Stimulated activated CD8-positive, alpha-beta memory T cell treated with anti-CD3 and anti-CD28 coated beads, Interleukin-7, amount 100 ng/mL, for 4 hours (primary cell): ENCODE measurements at places on chromosomes 5 and 9.

DNA sequence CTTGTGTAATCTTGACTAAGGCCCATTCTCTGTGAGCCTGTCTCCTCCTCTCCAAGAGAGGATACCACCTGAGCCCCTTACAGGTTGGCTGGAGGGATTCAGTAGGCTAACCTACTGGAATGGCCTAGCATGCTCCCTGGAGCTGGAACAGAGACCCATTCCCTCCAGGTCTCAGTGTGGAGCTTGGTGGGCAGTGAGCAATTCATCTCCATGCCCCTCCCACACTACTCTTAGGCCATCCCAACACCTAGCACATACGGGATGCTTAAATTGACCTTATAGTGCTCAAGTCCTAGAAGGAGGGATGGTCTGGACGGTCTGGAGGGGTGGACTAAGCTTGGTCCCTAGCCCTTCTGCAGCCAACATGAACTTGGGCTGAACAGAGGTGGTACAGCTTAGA lies 75.6 kb downstream of the CRB2 start:
- no peak for DNase-seq

- no peak for DNase-seq
Measured at GRCh38 chr9:111294691-111295451, 35.2 kb downstream of the OR2K2 start.

DNA sequence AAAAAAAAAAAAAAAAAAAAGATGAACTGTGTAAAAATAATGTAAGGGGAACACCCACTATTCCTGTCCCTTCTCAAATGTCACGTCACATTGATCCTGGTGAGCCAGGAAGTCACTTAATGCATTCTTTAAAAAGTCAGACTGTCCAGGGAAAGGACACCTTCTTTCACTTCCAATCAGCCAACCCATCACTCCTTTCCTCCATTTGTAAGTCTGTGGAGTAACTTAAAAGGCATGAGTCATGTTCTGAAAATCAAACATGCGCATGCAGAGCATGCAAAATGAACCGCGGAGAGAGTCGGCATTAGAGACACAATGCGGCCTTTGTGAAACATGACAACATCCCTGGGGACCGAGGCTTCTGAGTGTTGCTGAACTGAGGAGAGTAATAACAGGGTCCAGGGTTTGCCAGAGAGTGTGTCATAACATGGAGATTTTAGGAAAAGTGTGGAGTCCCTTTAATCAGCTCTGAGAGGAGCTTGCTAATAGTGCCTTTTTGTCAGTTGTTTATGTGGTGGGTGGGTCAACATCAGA lies 77.6 kb upstream of the SEMA6A start:
- no peak for DNase-seq

GRCh38 chr5:67643536-67643935 lies 446.9 kb upstream of the CD180 start:
- no peak for DNase-seq

GRCh38 chr5:1950708-1951103 lies 68.0 kb upstream of the IRX4 start:
- DNase-seq = no peak

- DNase-seq = no peak
Measured at GRCh38 chr5:111930449-111930848, 173.5 kb upstream of the NREP start.

DNA sequence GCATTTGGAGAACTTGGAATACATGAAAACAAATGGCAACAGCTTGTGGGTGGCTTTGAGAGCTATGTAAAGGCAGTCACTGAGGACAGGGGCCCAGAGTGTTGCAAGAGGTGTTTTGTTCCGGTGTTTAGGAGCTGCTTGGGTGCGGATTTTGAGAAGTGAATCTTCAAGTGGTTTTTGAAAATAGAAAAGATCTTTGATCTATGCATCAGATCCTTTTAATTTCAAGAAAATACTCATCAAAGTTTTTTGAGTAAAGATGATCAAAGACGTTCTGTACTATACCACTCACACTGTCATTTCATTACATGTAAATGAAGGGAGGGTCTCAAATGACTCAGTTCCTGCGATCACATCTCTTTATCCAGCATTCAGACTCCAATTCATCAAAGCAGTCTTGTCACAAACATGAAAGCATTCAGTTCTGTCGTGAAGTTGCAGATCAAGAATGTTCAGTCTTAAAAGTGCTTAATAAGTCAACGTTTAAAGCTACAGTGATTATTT lies 112.5 kb downstream of the WDR41 start:
- no peak for DNase-seq

GRCh38 chr5:107669096-107670031 lies 1.4 kb downstream of the EFNA5 start:
- DNase-seq = no peak

- DNase-seq = no peak
Measured at GRCh38 chr5:120610145-120610544, 146.0 kb downstream of the PRR16 start.

GRCh38 chr9:130831077-130831476 lies 4.0 kb upstream of the ABL1 start:
- no peak for DNase-seq

- DNase-seq = no peak
Measured at GRCh38 chr5:60826653-60827052, 17.4 kb downstream of the ELOVL7 start.

- DNase-seq = no peak
Measured at GRCh38 chr5:18744441-18744840, 1110.2 kb downstream of the TAF11L14 start.

- DNase-seq = no peak
Measured at GRCh38 chr9:31034311-31034710, 1350.1 kb upstream of the ACO1 start.

DNA sequence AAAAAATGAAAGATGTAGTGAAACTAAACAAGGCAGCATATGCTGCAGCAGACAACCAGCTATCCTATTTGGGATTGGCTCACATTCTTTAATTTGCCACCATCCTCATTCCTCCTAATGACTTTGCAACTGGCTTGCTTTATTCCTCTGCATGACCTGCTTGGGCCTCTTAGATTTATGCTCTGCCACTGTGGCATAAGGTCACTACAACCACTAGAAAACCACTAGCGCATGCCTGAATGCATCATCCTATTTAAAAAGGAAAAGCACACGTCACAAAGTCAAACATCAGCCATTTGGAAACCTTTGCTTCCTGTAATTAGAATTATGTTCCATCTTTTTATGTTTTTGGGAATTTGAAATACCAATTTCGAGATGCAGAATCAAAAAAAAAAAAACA lies 40.8 kb upstream of the CCDC152 start:
- DNase-seq = no peak

- DNase-seq = no peak
Measured at GRCh38 chr9:130207241-130207992, 35.2 kb downstream of the NCS1 start.

DNA sequence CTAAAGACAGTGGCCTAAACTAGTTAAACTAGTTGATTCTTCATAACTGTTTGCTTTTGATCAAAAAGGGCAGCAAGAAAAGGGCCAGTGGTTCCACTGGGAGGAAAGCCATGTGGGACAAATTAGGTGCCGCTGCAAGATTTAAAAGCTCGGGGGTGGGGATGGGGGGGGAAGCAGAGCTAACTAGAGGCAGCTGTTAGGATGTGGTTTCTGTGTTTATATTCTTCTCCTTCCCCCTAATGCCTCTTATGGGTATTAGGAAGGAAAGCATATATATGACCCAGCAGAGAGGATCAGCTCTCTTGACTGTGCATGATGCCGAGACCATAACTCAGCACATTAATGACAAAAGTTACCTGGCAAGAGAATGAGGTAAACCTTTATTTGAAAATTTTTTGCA lies 65.7 kb downstream of the EFNA5 start:
- no peak for DNase-seq

DNA sequence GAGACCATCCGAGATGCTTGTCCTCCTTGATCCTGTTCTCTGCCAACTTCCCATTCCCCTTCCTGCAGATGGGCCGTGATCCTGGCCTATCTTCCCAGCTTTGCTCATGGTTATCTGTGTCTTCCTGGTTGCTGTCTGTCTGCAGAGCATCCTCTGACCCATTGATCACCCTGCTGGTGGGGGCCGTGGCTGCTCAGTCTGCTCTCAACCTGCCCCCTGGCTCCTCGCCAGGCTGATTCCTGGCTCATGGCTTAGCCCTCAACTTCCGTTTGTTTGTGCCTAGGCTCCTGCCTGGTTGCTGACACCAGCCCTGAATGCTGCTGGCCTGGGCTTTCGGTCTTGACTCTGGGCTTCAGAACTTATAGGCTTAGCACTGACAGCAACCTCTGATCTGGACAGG lies 67.1 kb upstream of the SMIM15 start:
- DNase-seq = no peak

DNA sequence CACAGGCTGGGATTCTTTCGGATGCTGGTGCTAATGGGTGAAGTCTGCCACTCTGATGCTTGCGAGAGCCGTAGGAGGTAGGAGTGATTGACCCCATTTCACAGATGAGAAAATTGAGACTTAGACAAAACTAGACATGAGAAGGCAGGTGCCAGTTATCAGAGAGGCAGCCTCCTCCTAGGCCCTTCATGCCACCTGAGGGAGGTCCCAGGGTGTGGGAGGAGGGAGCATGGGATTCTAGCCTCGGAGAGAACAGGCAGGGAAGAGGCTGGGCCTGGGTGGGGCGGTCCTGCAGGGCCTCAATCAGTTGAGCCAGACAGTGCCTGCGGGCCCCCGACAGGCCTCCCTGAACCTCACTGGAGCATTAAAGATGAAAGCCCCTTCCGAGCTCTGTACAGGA lies 112.4 kb downstream of the COL23A1 start:
- no peak for DNase-seq
